Suppressor macrophage treated with lipopolysaccharide for 4 hours (primary cell): ENCODE measurements at places on chromosomes 16 and 17.

GRCh38 chr17:46010597-46011186, 11.6 kb downstream of the STH start:
- DNase-seq = no peak

DNA sequence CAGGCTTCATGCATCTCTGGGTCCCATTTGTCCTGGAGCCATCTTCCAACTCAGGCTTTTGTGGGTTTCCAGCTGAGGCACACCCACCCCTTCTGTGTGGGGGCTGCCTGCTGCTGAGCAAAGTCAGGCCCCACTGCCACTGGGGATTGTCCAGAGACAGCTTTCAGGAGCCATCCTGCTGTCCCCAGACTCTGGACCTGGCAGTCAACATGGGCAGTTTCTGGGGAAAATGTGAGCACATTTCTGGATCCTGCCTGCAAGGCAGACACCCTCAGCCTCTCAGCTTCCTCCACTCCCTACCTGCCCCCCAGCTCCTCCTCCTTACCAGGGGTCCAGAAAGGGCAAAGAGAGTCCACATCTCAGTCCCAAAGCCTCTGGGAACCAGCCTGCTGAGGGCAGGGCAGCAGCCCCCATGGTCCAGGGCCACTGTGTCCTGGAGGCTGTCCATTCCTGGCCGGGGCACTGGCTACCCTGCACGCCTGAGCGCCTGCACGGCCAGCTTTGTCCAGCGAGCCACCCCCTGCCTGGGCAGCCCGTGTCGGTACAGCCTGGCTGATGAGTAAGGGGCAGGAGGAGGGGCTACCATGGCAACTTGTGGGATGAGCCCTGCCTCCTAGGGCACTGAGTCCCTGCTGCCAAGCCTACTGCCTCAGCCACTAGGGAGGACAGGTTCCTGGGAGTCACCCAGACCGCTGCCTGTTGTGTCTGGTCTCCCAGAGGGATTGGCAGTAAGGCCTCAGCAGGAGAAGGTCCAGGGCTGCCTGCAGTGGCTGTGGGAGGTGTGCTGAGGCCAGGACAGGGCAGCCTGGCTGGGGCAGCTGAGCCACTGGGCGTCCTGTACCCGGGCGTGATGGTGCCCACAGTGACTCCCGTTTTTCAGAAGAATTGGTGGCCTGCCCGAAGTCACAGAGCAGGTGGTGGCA, at the start of gene SLC47A2:
Gene SLC47A2 (minus strand): TSS at position 477 of the 923 bp plus-strand sequence. CDS start 29 bp downstream, at position 448.
- no peak for DNase-seq

DNA sequence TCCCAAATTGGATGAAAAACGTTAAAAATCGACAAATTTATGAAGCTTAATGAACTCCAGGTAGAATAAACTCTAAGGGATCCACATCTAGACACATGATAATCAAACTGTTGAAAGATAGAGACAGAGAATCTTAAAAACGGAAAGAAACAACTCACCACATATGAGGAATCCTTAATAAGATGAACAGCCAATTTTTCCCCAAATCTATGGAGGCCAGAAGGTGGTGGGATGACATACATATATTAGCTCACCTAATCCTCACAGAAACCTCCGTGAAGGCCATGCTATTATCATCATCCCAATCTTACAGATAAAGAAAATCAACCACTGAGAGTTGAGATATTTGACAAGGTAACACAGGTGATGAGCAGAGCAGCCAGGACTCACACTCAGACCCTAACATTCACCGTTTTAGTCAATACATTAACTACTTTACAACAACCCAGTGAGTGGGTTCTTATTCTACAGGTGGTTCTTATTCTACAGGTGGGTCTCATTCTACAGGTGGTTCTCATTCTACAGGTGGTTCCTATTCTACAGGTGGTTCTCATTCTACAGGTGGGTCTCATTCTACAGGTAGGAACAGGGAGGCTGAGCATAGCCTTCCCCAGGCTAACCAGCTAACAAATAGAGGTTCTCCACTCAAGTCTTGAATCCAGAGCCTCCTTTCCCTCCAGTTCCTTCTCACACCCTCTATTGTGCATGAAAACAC, 4.8 kb downstream of the CACNG1 start:
- no peak for DNase-seq

DNA sequence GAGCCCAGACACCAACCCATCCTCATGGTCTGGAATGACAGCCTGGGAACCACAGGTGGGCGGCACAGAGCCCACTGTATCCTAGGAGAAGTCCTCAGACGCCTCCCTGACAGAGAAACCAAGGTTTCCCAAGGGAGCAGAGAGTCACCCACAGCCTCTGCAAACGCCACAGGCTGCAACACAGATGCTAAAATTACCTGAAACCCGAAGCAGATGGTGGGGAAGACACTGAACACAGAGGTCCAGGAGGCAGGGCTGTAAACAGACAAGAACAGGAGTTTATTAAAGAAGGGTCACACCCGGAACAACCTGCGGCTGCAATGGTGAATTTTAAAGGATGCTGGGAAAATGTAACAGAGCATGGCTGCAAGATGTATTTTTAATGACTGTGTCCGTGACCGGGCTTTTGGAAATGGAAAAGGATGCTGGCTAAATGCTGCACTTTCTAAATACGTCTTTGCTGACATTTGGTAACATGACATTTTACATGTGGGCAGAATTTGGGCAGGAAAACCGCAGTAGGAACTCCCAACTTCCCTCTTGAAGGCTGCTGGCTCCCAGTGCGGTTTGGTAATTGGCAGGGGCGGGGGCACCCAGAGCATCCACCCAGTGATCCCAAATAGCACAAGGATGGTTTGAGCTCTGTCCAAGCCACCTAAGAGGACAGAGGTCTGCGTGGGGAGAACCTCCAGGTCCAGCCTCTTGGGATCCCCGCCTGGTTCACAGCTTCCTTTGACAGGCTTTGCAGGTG, 13.1 kb downstream of the SLC38A8 start:
- DNase-seq = peak; percentile 83

- DNase-seq = no peak
Measured at GRCh38 chr17:49509588-49509917, 14.5 kb downstream of the NGFR start.

DNA sequence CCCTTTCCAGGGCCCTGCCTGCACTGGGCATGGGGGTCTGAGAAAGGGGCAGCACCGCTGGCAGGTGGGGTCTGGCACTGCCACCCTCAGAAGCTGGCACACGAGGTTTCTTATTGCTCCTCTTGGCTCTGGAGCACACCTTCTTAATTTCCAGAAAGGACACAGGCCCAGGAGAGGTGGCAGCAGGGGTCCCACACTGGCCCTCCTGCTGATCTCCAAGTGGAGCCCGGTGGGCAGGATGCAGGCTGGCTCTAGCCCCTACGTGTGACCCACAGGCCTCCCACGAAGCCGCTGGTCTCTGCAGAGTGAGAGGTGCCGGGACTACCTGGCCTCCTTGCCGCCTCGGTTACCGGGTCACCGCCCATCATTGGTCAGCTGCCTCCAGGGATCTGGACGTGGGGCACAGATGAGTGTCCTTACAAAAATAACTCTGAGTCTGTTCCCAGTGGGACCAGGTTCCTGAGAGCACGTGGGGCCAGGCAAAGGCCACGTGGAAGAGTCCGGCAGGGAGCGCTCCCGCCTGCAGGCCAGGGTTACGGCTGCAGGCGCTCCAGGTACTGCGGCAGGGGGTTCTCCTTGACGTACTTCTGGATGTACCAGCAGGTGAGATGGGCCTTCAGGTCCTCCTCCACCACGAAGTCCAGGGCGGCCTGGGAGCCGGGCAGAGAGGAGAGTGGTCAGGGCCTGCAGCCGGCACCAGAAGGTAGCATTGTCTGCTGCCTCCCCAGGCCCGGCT, 10.3 kb downstream of the NATD1 start:
- DNase-seq = no peak

DNA sequence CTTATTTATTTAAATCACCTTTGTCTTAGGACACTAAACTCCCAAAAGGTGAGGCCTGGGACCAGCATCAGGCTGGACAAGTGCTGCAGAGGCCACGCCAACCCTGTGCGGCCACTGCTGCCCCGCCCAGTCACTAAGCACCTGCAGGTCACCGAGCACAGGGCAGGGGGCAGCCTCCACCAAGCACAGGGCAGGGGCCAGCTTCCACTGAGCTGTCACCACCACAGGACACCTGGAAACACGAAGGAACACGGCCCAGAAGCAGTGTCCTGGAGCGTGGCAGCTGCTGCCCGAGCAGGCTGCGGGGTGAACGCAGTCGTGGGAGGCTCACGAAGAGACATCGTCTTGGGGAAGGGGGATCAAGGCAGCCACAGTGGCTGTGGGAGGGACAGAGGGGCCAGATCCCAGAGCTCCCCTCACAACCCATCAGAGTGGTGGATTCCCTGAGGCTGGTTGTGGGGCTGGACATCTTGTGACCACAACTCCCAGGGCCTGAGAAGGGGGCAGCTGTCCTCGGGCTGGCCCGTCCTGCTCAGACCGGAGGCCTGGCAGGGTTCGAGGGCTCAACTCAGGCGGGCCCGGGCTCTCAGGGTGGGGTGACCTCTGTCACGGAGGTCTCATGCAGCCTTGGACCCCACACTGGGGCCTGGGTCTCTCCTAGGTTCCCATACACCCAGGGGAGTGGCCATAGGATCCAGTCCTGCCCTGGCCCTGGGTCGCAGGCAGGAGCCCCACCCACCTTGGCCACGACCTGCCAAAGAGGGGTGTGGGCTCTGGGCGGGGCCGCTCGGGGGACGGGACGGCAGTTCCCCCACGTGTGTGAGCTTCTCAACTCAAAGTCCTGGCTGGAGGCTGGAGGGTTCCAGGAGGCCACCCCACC, 18.7 kb downstream of the RAB40B start:
- no peak for DNase-seq

- no peak for DNase-seq
Measured at GRCh38 chr17:27603421-27603770, 27.6 kb upstream of the LGALS9 start.

GRCh38 chr16:69315486-69316311, 4.5 kb downstream of the VPS4A start:
- no peak for DNase-seq

- DNase-seq = no peak
Measured at GRCh38 chr17:43609613-43610385, 51.9 kb downstream of the MEOX1 start.

GRCh38 chr16:49021136-49021535, 260.5 kb downstream of the CBLN1 start:
- DNase-seq = no peak

DNA sequence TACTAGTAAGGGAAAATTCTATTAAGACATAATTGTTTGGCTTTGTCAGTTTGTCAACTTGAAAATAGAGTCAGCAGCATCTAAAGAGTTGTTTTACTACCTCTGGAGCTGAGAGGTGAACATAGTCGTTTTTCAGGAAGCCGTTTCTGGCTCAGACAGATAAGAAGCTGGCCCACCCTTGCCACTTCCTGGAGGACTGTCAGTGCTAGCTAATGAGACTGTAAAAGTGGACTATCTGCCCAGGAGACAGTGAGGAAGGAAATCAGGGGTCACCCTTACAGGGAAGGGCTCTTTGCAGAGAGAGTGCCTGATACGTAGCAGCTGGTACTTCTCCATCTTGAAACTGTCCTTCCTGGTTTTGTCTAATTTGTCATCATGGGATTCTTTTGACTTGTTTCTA, 328.7 kb downstream of the WWOX start:
- DNase-seq = no peak

- DNase-seq = peak; percentile 95
Measured at GRCh38 chr17:48915459-48916282, 7.5 kb downstream of the UBE2Z start.

GRCh38 chr16:68782198-68783174, 45.4 kb downstream of the CDH1 start:
- DNase-seq = no peak

GRCh38 chr16:17757808-17758207, 287.0 kb upstream of the XYLT1 start:
- no peak for DNase-seq

DNA sequence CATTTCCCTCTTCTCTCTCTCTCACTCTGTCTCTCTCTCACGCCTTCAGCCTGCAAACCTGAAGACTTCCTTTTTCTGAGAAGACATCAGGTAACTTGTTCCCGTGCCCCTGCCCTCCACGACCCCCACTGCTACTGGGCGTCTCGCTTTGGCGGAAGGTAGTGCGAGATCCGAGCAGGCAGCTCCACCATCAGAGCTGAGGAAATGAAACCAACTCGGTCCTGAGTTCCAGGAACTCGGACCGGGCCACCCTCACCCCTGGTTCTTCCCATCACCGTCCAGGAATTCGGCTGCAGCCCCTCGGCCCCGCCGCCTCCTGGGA, 585 bp downstream of the MLKL start:
- peak; percentile 70 for DNase-seq
